Testis (tissue), 5 donors: ENCODE measurements at places on chromosomes 12 and 14.
A peak's percentile ranks its signal among the peaks of the same experiment; 100 is the strongest.

DNA sequence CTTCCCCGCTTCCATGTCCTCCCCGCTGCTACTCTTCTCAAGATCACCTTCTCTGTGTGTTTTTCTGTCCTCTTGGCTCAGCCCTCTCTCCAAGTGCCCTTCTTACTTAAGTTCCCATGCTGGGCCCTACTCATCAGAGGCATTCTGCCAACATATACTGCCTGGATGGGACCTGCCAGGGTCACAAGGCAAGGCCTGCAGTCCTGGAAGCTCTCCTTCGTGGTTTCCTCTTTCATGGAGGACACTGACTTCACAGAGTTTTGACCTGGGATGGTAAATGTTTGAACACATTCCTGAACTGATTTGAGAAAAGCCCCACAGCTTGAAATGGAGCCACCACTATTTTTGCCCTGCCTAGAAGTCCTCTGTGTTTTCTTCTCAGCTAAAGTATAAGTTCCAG lies 140.9 kb downstream of the TMEM30B start:
- DNase-seq: no peak

DNA sequence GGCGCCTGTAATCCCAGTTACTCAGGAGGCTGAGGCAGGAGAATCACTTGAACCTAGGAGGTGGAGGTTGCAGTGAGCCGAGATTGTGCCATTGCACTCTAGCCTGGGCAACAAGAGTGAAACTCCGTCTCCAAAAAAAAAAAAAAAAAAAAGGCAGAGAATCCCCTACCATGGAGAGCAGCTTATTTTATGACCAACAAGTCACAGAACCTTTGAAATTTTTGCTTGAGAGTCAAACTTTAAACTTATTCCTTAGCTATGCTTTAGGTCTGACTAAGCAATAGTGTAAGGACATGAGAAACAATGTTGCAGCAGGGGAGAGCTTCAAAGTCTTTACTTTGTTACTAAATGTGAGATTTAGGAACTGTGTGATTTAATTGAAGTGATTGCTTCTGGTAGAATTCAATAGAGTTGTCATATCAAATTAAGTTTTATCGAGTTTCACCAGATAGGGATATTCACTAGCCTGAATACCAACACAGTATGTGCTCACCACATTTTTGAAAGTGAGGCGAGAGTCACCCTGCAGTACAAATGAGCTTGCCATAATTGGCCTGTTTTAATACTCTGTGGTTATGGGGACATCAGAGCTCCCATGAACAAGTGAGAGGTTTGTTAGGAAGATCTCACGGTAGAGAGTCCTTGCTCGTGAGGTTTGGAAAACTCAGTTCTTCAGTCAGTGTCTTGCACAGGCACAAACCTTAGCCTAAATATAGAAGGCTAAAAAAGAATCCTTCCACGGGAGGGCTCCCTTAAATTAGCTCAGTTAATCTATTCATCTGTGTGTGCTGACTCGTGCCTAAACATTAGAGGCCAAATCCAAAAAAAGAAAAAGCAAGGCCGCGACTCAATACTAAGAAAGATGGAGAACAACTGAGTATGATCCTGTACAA lies 108.6 kb downstream of the SAMD4A start:
- DNase-seq: no peak

- no peak for DNase-seq
Observed at GRCh38 chr12:27644158-27644845, 51.9 kb upstream of the REP15 start.

DNA sequence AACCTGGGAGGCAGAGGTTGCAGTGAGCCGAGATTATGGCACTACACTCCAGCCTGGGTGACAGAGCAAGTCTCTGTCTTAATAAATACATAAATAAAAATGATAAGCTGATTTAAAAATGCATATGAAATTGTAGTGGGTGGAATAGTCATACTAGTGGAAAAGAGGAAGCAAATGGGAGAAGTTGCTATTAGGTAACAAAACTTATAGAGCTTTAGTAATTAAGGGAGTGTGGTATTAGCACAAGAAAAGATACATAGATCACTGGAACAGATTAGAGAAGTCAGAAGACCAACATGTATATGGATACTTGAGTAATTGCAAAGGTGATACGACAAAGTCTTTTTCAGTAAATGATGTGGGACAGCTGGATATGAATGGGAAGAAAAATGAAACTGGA lies 26.5 kb downstream of the TECPR2 start:
- DNase-seq: no peak

- no peak for DNase-seq
Observed at GRCh38 chr12:68612202-68612601, 1.5 kb downstream of the RAP1B start.

DNA sequence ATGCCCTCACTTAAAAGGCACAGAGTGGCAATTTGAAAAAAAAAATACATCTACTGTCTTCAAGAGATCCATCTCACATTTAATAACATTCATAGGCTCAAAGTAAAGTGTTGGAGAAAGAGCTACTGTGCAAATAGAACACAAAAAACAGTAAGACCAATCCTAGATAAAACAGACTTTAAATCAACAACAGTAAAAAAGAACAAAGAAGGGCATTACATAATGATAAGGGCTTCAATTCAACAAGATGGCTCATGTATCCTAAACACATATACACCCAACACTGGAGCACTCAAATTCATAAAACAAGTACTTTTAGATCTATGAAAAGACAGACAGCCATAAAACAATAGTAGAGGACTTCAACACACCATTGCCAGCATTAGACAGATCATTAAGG lies 93.6 kb upstream of the PCED1B start:
- DNase-seq: no peak

DNA sequence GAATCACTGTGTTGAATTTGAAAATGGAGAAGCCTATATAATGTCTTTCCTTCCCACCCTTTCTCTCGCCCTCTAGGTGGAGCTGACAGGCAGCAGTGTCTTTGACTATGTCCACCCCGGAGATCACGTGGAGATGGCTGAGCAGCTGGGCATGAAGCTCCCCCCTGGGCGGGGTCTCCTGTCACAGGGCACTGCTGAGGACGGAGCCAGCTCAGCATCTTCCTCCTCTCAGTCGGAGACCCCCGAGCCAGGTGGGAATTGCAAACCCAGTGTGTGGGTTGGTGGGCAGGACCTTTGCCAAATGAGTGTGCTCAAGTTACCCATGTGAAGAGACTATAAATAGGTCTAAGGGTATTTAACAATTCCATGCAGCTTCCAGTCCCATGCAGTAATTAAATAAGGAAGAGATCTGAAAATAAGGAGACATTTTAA lies 274.7 kb downstream of the EGLN3 start:
- peak; percentile 53 for DNase-seq

- no peak for DNase-seq
Observed at GRCh38 chr14:42322531-42323284, 716.0 kb downstream of the LRFN5 start.

DNA sequence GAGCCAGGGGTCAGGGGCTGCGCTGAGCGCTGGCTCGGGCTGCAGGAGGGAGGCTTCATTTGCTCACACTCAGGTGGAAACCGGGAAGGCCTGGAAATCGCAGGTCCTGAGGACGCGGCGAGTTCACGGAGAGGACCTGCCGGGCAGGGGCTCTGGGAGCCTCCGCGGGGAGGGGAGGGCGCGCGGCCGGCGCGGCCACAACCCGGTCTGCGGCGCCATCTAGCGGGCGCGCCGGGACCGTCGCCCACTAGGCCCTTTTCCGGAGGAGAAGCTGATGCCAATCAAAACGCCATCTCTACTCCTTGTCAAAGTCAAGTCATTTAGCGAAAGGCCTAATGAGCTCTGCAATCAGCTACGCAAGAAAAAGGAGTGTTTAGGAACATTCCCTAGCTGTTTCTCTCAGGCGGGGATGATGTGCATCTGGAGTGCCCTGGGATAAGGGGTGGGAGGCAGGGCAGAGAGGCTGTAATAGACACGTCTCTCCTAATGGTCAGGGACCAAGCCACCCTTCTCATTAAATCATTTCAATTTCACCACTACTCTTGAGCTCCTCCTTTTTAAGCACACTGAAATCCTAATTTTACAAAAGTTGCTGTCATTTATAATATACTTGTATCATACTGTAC lies 885.8 kb upstream of the TMEM132C start:
- peak; percentile 65 for DNase-seq

DNA sequence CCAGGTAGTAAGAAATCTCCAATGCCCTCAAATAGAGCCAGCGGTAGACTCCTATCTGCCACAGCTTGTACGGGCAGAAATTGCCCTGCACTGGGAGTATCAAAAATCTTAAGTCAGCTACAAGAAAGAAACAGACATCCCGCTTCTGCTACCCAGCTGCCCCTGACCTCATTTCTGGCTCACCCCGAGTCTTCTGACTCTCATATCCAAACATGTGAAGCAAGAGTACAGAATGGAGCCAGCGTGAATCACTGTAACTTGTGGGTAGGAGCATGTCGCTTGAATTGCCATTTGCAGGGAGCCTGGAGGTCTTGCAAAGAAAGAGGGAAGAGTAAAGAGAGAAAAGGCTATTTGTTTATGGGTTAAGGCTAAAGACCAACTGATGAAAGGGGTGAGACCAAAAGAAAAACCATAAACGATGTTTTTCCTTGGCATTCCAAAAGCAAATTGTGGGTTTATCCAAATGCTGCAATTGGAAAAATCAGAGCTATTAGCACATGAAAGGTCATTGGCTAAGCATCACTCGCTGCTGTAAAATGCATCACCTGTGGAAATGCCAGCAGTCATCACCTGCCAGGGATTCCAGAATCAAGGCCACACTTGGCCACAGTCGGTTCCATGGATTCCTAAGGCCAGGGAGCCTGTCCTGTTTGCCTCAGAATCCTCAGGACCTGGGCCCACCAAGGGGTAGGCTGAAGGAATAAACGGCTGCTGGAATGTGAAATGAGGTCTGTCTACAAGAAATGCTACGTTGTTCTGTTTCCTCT lies 86.6 kb downstream of the FOXN3 start:
- DNase-seq: peak; percentile 61
